DMS79 (cell line): ENCODE measurements at places on chromosomes 11 and 22.
A peak's percentile ranks its signal among the peaks of the same experiment; 100 is the strongest.

- DNase-seq, result peak; percentile 90
Measured at GRCh38 chr11:120335908-120336640, at the start of gene ARHGEF12. TSS of gene ARHGEF12 (plus strand) at chr11:120336413. CDS start at chr11:120337244, 831 bp downstream.

GRCh38 chr11:128481135-128481534 lies 106.2 kb downstream of the ETS1 start:
- no peak for DNase-seq

DNA sequence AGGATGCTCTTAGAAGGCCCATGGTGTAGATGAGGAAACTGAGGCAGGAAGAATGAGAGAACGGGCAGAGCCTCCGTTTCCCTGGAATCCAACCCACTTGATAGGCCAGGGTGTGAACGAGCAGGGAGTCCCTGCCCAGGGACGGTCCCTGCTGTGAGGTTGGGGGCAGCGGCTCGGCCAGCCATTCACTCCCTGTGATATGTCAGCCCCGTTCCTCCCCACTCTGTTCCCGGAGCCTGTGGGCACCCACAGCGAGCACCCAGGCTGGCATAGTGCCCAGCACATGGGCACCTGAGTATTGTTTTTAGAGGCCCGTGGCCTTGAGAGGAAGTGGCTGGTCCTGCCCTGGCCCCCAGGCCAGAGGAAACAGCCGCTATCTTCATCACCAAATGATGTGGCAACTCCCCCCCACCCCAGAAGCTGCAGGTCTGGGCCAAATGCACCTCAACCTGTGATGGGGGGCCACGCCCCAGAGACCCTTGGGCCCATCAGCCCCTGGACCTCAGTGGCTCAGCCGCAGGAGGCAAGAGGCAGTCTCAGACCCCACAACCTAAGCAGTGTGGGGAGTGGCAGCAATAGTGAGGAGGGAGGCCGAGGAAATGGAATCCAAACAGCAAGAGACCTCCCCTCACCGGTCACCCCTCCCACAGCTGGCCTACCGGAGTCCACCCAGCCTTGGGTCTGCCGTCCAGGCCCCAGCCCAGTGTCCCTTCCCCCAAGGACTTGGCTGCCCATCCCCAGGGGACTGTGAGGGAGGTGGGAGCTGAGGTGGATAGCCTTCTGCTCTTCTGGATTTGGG lies 2.1 kb downstream of the ALDH3B1 start:
- no peak for DNase-seq

GRCh38 chr22:26031641-26032040 lies 137.6 kb upstream of the SEZ6L start:
- DNase-seq, result no peak

GRCh38 chr11:103842795-103843194 lies 193.6 kb upstream of the DDI1 start:
- DNase-seq, result no peak

DNA sequence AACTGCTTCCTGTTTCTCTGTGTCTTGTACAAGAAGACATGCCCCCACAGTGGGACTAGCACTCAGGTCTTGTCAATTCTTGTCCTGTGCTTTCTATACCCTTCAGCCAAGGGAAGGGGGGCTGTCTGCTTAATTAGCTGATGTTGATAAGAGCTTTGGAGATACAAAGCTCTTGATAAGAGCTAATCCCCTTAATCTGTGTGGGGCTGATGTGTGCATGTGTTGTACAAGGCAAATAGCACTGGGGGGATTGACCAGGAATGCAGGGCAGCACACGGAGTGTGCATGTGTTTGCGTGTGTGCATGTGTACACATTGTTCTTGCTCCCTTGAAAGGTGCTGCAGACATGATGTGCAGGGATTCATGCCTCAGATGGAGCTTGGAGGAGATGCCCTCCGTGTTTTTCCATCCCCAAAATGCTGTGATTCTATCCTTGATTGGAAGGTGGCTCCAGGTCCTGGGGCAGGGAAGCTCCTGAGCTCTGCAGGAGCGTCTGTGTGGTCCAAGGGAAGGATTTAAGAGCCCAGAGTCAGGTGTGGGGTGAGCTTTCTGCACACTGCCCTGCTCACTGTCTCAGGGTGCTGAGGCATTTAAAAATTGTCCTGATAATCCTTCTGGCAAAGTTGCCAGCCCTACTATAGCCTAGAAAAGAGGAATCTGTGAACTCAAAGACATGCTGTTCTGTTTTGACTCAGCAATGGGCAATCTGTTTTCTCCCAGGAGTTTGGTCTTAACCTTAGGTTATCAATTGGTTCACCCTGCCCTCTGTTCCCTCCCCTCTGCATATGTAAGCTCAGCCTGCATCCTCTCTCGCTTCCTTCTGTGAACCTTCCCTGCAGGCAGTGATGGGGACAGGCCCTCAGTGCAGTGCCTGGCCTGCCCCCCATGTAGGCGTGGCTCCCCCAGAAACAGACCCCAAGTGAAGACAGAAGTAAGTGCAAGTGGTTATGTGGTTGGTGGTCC lies 102.0 kb downstream of the GRIK4 start:
- no peak for DNase-seq

DNA sequence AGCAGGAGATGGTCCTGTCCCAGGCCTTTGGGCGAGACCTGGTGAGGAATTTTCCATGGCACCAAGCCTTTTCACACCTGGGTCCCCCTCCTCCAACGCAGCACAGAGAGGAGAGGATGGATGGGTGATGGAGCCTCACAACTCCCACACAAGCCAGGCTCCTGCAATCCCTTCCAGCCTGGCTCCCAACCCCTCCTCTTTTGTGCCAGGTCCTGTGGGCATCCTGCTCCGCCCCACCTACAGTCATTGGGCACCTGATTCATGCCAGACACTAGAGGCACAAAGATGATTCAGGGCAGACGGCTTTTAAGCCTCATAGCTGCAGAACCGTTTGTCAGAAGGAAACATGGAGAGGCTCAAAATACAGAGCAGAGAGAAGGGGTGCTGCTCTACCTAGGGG lies 16.1 kb upstream of the MYRF start:
- DNase-seq, result no peak

DNA sequence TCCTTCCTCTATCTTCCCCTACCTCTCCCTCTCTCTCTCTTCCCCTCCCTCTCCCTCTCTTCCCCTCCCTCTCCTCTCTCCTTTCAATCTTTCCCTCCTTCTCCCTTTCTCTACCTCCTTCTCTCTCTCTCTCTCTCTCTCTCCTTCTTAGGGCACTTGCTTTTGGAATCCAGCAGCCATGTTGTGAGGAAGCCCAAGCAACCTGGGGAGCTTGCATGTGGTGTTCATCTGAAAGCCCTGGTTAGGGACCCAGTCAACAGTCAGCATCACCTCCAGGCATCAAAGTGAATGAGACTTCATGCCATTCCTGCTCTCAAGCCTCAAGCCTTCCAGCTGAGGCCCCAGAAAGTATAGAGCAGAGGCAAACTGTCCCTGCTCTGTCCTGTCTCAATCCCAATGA lies 65.6 kb upstream of the SHISAL1 start:
- DNase-seq, result no peak

- peak; percentile 59 for DNase-seq
Measured at GRCh38 chr11:66556086-66556485, 9.4 kb downstream of the ACTN3 start.

GRCh38 chr11:78651136-78651775 lies 76.6 kb upstream of the NARS2 start:
- DNase-seq, result no peak

- no peak for DNase-seq
Measured at GRCh38 chr11:124577716-124578427, 8.1 kb downstream of the OR8A1 start.

GRCh38 chr11:106331176-106331575 lies 253.7 kb downstream of the AASDHPPT start:
- DNase-seq, result no peak

DNA sequence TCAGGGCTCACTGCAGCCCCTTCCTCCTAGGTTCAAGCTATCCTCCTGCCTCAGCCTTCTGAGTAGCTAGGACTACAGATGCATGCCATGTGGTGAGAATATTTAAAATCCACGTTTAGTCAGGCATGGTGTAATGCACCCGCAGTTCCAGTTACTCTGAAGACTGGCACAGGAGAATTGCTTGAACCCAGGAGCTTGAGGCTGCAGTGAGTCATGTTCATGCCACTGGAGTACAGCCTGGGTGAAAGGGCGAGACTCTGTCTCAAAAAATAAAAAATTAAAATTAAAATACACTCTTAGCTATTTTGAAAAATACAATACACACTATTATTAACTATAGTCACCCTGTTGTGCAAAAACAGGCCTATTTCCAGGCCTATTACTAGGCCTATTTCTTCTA lies 38.4 kb downstream of the NOX4 start:
- no peak for DNase-seq

DNA sequence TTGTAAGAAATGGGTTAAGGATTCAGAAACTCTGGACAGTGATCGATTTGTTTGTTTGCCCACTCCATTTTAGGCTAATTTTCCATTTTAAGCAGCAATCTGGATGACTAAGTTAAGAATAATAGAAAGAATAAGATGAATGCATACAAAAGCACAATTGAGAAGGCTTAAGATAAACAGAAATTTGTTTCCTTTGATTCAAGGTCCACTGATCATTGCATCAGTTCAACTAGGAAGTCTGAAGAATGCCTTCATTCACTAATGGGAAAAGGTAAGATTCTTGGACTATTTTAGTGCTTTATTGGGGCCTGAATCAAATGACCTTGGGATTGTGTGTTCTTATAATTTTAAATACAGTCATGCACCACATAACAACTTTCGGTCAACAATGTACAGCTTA lies 140.8 kb downstream of the CADM1 start:
- DNase-seq, result no peak

- no peak for DNase-seq
Measured at GRCh38 chr11:18770479-18771125, 21.0 kb downstream of the PTPN5 start.

DNA sequence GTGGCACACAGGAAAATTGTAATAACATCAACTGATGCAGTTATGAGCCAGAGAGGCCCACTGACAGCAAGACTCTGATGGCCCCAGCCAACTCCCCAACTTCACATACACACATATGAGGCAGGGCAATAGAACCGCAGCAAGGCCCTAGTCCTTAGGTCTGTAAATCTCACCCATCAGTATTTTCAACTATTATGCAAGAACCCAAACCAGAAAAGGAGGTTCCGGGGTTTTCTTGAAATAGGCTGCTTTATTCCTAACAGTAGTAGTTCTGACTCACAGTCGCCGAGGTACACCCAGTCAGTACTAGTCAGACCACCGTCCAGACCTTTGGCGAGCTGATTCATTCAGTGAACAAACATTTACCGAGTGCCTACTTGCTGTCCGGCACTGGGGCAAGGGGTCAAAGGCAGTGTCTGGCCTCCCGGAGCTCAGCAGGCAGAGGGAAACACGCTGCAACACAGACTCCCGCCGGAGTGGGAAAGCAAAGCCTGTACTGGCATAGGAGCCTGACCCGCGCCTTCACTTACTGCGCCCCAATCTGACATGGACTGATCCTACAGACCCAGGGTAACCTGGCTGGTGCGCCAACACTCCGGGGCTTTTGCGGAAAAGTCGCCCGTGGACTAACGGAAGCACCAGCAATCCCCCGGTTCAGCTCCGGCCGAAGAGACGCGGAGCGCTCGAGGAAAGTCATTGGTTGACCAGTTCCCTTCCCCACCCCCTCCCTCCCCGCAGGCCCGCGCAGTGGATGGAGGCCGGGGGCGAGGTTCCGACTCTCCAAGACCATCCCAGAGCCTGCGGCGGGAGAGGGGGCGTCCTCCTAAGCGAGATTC lies 1.3 kb downstream of the PLEKHA7 start:
- DNase-seq, result no peak

DNA sequence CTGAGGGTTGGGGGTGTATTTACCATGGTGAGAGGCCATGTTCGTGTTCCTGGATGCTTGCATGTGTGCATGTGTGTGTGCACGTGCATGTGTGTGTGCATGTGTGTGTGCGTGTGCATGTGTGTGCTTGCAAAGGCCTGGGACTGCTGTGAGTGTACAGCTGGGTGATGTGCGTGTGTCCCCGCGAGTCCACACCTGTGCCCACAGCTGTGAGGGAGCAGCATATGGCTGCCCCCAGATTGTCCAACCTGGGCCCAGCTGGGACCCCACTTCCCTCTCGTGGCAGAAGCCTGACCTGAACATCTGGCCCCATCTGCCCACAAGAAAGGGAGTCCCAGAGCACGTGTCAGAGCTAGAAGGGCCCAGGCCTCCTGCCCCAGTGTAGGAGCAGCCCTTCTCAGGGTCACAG lies 8.4 kb upstream of the CD248 start:
- no peak for DNase-seq

GRCh38 chr22:48416396-48417224 lies 1411.1 kb downstream of the BRD1 start:
- DNase-seq, result no peak
